Glomerular endothelial cell (primary cell): ENCODE measurements at places on chromosomes 7 and 10. TPM values are rescaled to one million over a fixed set of nuclear protein-coding genes. Genes with fewer than 3 reads are reported as not detected.

Gene LRRC61
- 1.7 and 2.4 TPM in 2 replicates for total RNA-seq

Gene VGF
- total RNA-seq: 0.92 TPM in 1 of 2 replicates, not detected in the other

Gene ITIH2
- total RNA-seq: not detected in 2 replicates

Gene MBL2
- not detected in 2 replicates for total RNA-seq

Gene HELLS
- 8.3 and 27.0 TPM in 2 replicates for total RNA-seq

Gene BLVRA
- 39.3 and 54.2 TPM in 2 replicates for total RNA-seq

Gene RBP3
- not detected in 2 replicates for total RNA-seq

Gene OR13A1
- total RNA-seq: not detected in 2 replicates

Gene HECTD2
- total RNA-seq: 3.9 and 8.0 TPM in 2 replicates

Gene NPFFR1
- total RNA-seq: not detected in 2 replicates

Gene PCLO
- total RNA-seq: 0.68 and 1.4 TPM in 2 replicates

Gene RTKN2
- 0.29 TPM in 2 replicates for total RNA-seq

Gene TCAF2
- total RNA-seq: 18.5 and 26.6 TPM in 2 replicates

Gene MSANTD7
- total RNA-seq: 10.5 and 13.8 TPM in 2 replicates

Gene GPR85
- 0.24 and 2.6 TPM in 2 replicates for total RNA-seq

Gene CUBN
- total RNA-seq: 1.9 and 2.1 TPM in 2 replicates

Gene RARRES2
- not detected in 2 replicates for total RNA-seq

Gene LOXL4
- total RNA-seq: 2.0 and 7.0 TPM in 2 replicates

Gene SDK1
- 1.5 and 2.3 TPM in 2 replicates for total RNA-seq
